Activated naive CD4-positive, alpha-beta T cell treated with anti-CD3 and anti-CD28 coated beads, Interleukin-2, amount 50 U/mL, for 72 hours (primary cell): ENCODE measurements at places on chromosomes 3 and 15. TPM values are rescaled to one million over a fixed set of nuclear protein-coding genes. Genes with fewer than 3 reads are reported as not detected.

CISH gene
- total RNA-seq, result 222 TPM

TM4SF1 gene
- not detected for total RNA-seq

AMOTL2 gene
- not detected for total RNA-seq

CCR3 gene
- not detected for total RNA-seq

GRCh38 chr3:77051591-77051990, 11.7 kb downstream of the ROBO2 start:
- DNase-seq, result no peak

ULK4 gene
- 8.1 TPM for total RNA-seq

DNA sequence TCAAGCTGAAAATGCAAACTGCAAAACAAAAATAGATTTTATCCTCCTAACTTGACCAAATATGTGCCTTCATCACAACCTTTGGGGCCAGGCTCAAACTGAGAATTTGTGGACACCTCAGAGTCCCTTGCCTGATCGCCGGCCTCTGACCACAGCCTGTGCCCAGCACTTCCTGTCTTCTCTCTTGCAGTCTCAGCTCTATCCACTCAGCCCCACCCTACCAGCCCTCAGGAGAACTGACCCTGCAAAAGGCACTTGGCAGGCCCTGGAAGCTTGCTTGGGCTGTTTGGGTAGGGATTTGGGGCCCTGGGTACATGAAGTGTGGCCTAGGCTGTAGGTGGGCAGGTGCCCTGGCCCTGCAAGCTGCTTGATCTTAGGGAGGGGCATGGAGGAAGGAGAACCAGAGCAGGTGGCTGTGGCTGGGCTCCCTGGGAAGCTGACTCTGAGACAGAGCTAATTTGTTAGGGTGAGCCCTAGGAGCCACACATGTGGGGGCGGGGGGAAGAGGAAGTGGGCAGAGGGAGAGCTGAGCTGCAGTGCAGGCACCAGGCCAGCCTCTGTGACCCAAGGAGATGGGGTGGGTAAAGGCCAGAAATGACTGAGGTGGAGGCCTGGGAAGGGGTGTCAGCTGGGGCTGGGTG, 8.6 kb downstream of the CLEC3B start:
- DNase-seq, result no peak
